HCT116 (cell line): ENCODE measurements at places on chromosomes 7 and 10.

- DNase-seq: no peak
These were observed 148.8 kb downstream of the HIBADH start for GRCh38 chr7:27513885-27514284.

DNA sequence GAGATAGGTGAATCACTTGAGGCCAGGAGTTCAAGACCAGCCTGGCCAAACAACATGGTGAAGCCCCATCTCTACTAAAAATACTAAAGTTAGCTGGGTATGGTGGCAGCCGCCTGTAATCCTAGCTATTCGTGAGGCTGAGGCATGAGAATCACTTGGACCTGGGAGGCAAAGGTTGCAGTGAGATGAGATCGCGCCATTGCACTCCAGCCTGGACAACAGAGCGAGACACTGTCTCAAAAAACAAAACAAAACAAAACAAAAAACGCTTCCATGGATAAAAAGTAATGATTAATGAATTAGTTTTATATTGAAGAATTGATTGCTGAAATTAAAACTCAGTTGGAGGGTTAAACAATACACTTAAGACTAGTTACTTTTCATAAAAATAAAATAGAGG is 32.3 kb downstream of the KLHDC10 start:
- DNase-seq: no peak

- no peak for DNase-seq
These were observed 143.2 kb downstream of the GRK5 start for GRCh38 chr10:119350502-119351097.

DNA sequence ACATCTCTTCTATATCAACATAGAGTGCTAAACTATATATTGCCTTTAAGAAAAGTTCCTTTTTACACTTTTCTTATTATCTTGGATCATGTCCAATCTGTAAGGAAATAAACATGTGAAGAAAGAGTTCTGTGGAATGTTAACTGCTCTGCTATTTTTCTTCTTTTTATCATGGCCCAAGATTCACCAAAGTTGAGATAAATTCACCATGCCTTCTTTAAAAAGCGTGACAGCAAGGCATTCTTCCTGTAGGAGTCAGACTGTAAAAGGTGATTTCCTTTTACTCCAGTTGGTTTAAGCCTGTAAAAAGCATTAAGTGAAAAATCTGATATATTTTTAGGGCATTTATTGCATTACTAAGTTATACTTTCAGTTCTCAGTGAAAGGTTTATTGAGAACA is 165.7 kb upstream of the FZD1 start:
- DNase-seq: no peak

GRCh38 chr10:68957654-68958053 is 1.7 kb downstream of the DDX21 start:
- DNase-seq: no peak

DNA sequence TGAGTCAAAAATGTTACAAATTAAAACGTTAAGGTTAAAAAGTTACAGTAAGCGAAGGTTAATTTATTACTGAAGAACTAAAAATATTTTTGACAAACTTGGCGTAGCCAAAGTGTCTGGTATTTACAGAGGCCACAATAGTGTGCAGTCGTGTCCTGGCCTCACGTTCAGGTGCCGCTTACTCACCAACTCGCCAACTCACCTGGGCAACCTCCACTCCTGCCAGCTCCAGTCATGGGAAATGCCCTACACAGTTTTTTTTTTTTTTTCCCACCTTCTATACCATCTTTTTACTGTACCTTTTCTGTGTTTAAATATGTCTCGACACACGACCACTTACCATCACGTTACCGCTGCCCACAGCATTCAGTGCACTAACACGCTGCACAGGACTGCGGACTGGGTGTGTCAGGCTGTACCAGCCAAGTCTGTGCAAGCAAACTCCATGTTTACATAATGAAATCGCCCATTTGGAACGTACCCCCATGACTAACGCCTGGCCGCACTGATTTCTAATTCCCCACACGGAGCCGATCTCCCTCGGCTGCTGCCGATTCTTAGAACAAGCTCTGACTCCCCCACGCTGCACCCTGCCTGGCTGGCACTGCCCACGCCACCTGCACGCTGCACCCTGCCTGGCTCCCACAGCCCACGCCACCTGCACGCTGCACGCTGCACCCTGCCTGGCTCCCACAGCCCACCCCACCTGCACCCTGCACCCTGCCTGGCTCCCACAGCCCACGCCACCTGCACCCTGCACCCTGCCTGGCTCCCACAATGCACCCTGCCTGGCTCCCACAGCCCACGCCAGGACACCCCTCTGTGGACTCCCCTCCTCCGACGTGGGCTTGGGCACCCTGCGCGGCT is 203.1 kb downstream of the ZMYND11 start:
- DNase-seq: no peak
